ENCODE measurements at places on chromosomes 12 and 14.

GRCh38 chr12:108449478-108449877, 65.6 kb upstream of the FICD start:
- DNase-seq, result no peak

DNA sequence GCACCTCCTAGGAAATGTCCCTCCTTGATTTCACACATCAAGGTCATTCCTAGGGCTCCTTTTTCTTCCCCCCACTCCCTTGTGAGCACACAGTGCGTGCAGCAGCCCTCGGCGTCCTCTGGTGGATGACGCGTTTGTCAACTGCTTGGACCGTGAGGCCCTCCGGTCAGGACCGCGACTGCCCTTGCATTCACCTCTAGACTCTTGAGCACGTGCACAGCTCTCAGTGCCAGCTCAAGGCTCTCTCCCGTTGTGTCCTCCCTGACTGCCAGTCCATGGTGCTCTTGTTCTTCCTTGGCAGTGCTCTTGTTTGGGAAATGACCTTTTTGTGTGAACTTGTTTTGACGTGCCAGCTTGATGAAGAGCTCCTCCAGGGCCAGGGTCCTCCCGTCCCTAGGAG, 67.9 kb downstream of the TSPAN9 start:
- no peak for DNase-seq

DNA sequence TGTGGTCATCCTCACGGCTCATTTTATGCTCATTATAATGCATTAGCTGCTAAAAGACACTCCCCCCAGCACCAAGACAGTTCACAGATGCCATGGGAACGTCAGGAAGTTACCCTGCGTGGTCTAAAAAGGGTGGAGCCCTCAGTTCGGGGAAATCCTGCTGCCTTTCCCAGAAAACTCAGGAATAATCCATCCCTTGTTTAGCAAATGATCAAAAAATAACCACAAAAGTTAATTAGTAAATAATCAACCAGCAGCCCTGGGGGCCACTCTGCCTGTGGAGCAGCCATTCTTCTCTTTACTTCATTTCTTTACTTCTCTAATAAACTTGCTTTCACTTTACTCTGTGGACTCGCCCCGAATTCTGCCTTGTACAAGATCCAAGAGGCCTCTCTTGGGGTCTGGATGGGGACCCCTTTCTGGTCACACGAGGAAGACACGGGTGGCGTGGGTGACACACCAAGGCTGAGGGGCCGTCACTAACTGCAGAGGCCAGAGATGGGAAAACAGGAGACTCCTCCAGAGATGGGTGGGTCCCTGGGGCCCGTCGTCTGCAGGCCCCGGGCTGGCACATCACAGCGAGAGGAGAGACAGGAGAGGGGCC, 65.5 kb downstream of the NOC4L start:
- no peak for DNase-seq

DNA sequence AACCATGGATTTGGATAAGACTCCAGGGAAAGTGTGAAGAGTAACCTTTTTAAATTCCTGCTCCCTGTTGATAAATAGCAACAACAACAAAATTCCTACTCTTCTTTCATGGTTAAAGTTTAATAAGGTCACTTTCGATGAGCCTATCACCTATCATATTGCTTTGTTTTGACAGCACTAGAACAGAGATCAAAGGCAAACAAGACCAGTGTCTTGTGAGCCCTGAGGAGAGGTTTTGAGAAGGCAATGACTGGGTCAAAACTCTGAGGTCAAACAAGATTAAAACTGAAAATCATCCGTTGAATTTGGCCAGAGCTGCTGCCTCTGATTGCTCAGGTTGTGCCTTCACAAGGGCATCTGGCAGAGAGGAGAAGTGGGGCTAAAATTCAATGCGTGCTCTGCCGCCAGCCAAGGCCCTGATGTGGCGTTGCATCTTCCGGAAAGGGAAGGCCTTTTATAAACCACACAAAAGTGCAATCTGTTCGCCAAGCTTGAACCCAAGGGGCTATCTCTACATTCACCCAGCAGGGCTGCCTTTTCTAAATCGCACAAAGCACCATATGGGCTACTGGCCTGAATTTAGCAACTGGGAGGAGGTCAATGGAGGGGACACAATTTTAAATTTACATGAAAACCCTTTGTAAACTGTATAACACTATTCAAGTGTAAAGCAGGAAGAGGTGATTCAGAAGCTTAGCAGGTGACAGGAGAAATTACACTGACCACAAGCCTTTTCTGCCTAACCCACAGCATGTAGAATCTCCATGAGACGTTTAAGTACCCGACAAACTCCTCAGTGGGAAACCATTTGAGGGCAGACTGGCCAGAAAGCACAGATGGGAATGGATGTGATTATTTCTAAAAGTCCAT, 140.8 kb downstream of the DAD1 start:
- DNase-seq, result no peak

GRCh38 chr14:64123241-64123822, 170.8 kb downstream of the ESR2 start:
- DNase-seq, result no peak

DNA sequence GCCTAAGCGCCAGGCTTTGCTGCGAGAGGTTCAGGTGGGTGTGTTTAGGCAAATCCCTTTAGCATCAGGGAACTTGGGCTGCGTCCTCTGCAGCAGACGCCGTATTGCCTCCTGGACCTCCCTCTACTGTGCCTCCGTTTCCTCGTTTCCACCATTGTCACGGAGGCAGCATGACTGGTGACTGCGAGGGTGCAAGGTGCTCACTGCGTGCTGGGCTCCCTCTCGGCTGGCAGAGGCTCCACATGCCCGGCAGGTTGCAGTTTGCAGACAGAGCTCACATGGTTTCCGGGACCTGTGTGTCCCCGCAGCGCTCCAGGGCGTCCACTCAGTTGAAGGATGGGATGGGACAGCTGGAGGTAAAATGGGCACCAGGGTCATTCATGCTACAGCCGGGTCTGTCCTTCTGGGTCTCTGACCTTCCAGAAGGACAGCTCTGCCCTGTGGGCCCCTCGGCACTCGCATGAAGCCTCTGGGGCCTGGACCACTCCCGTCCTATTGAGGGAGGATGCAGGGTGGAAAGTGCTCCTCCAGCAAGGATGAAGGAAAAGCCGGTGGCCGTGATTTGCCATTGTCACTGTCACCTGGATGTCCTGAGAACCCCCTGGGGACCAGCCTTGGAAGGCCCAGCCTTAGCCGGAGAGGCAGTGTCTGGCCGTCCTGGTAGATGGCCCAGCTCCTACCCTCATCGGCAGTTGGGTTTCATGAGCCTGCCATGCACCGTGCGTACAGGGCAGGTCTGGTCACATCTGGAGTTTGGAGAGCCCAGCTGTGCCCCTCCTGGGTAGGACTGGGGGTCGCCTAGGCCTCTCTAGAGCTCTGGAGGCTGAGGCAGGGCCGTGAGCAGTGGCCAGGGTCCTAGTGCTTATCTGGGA, 146.5 kb downstream of the KIF26A start:
- no peak for DNase-seq

DNA sequence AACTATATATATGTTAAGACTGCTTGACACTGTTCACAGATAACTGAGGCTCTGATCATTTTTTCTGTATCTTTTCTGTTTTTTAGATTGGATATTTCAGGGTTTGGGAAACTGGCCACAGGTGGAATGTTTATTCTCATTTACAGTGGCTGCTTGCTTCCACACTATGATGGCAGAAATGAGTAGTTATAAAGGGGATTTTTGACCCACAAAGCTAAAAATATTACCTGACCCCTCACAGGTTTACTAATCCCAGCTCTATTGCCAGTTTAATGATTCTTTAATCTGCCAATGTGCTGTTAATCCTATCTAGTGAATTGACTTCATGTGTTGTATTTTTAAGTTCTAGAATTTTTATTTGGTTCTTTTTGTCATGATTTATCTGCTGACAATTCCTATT, 29.6 kb downstream of the ACADS start:
- no peak for DNase-seq

- DNase-seq, result no peak
Observed at GRCh38 chr12:13799574-13799973, 181.8 kb downstream of the GRIN2B start.

DNA sequence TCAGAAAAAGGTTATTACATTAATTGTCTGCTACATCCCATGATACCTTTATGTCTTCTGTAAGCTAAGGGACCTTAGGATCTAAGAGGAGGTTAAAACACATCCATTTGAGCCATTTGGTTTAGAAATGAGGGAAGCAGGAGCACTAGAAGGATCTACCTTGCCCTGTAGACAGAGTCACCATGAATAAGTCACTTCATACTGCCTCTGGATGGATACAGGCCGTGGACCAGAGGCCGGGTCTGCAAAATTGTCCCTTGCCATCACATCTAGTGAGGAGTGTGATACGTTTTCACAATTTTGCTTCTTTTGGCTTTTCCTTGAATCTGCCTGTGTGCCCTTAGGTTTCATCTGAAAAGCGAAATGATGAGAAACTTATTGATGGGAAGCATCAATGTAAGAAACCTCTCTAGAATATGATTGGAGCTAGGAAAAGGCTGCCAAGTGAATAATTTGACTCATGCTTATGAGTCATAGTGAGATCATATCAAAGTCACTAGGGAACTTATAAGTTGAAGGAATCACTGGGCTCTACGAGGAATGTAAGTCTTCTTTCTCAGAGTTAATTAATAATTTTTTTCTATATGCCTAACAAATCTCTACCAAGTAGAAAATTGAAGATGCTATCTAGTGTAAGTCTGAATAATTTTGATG, 10.8 kb downstream of the GLRX5 start:
- no peak for DNase-seq

- no peak for DNase-seq
Observed at GRCh38 chr12:7354529-7354928, 50.7 kb downstream of the ACSM4 start.

GRCh38 chr12:13241833-13242488, 45.4 kb downstream of the EMP1 start:
- DNase-seq, result no peak

- DNase-seq, result no peak
Observed at GRCh38 chr12:122282061-122282460, 15.8 kb upstream of the VPS33A start.

- DNase-seq, result peak; percentile 53
Observed at GRCh38 chr12:131808744-131809371, 19.3 kb upstream of the MMP17 start.

DNA sequence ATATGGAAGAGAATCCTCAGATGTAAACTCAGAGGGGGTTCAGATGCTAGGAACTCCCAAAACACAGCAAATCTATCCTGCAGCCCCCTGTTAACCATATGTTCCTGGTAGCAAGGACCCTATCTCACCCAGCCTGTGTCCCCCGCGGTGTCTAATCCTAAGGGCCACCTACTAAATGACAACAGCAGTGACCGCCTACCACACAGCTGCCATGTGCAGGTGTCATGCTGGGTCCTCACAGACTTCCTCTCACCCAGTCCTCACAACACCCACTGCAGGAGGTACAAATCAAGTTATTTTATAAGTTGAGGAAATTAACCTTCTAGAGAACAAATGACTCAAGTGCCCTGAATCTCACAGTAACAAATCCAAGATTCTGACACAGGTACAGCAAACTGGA, 73.9 kb downstream of the ITPK1 start:
- no peak for DNase-seq
